MCF 10A (cell line): ENCODE measurements at places on chromosomes 4 and X. TPM values are rescaled to one million over a fixed set of nuclear protein-coding genes. Genes with fewer than 3 reads are reported as not detected.
A peak's percentile ranks its signal among the peaks of the same experiment; 100 is the strongest.

KIT gene
- total RNA-seq, result not detected in 2 replicates

TRAPPC11 gene
- 29.4 and 35.0 TPM in 2 replicates for total RNA-seq

DNA sequence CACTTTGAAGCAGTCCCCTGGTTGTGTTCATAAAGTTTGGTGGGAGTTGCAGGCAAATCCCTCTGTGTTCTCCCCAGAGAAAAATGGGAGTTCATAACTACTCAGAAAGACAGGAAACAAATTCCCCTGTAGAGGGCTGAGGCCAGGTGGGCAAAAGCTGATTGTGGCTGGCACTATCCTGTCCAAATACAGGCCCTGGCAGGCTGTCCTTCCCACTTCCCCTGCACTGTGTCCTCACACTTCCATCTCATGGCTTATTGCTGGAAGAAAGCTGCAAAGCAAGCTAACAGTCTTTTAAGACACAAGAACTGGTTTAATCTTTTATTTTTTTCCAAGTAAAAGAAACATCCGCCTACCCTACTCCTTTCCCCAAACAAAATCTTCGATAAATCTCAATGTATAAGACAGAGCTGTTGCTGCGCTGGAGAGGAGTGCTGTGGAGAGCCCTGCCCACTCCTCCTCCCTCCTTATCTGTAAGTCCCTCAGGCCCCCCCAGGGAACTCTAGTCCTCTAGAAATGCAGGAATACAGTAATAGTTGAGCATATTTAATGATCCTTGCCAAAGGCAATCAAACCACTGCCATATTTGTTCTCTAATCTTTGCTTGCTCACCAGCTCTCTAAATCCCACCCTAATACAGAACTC is 14.0 kb downstream of the TAPT1 start:
- no peak for DNase-seq

DNA sequence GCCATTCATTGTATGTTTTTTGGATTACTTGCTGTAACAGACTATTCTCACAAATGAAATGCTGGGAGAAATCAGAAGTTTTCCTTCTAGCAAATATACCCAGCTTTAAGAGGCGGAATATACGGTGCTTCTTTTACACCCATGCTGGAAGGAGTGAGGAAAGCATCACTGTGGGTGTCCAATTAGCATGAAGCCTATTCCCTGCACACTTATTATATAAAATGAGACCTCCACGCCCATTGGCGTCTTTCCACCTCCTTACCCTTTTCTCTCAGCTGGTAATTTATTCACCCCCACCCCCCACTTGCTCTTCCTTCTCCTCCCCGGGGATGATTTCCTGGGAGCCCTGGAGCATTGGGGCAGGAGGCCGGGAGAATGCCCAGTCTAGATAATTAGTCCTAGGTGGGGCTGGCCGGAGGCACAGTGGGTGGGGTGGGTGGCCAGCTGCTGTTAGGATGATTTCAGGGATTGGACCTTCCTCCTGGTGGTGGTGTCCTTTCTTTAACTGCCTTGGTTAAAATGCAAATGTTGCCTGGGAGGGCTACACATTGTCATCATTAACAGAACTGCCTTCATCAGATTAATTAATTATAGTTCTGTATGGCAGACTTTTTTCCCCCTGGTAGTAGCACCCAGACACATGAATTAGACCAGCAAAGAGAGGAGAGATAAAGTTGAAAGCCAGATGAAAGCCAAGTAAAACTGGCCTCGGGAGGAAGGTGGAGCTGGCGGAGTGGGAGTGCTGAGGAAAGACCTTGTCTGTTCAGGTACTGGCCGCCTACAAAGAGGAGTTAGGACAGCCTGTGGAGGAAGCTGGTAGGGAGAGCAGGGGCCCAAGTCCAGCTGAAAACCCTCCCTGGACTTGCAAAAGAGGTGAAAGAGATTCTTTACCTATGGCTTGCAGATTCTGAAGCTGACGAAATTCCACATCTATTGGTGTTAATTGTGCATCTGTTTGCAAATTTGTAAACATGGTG is 11.4 kb downstream of the SHROOM2 start:
- no peak for DNase-seq

DNA sequence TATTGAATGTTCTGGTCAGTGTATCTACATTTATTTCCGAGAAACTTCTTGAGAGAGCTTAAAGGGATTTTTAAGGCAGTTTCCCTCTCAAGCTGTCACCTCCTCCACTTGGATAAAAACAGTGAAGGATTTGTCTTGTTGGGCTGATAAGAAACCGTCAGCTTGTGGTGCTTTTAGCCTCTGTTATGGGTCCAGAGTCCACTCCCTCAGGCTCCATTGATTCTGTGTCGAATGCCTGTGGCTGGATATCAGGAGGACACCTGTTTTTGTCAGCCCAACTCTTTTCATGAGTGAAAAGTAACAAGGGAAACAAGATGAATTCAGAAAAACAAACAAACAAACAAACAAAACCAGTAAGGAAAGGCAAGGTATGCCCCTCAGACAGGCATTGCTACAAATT is 12.4 kb downstream of the CLCN4 start:
- DNase-seq, result no peak

SLC4A4 gene
- total RNA-seq, result not detected in 2 replicates

GRCh38 chr4:71367546-71367945 is 28.7 kb downstream of the SLC4A4 start:
- DNase-seq, result no peak

DNA sequence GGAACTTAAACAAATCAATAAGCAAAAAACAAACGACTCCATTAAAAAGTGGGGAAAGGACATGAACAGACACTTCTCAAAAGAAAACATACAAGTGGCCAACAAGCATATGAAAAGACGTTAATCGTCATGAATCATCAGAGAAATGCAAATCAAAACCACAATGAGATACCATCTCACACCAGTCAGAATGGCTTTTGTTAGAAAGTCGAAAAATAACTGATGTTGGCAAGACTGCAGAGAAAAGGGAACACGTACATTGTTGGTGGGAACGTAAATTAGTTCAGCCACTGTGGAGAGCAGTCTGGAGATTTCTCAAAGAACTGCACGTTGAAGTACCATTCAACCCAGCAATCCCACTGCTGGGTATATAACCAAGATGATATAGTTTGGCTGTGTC is 23.7 kb downstream of the NEUROG2 start:
- DNase-seq, result no peak

DNA sequence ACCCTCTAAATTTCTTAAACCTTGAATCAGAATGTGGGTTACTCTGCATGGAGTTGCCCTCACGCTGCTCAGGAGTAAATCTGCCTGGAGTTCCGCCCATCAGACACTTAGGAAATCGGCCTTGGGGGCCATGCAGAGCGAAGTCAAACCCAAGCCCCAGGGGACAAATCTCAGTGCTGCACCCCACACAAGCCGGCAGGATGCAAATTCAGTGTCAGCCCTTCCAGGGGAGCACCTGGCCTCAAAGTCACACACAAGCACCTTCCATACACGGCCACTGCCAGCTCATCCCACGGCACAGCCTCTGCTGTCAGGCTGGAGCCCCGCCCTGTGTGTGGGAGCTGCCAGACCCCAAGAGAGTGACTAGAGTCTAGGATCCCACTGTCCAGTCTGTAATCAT is 27.4 kb downstream of the RNF212 start:
- no peak for DNase-seq

GRCh38 chr4:106033469-106033868 is 138.2 kb downstream of the NPNT start:
- DNase-seq, result no peak

GRCh38 chrX:41313419-41313818 is 20.5 kb upstream of the DDX3X start:
- DNase-seq, result peak; percentile 60

FANCB gene
- total RNA-seq, result 1.9 and 2.7 TPM in 2 replicates

DNA sequence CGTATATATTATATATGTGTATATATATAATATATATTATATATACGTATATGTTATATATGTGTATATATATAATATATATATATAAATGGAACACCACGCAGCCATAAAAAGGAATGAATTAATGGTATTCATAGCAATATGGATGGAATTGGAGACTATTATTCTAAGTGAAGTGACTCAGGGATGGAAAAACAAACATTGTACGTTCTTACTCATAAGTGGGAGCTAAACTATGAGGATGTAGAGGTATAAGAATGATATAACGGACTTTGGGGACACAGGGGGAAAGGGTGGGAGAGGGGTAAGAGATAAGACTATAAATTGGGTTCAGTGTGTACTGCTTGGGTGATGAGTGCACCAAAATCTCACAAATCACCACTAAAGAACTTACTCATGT is 1388.9 kb downstream of the C4orf33 start:
- DNase-seq, result no peak

MND1 gene
- total RNA-seq, result 4.8 and 9.7 TPM in 2 replicates

DNA sequence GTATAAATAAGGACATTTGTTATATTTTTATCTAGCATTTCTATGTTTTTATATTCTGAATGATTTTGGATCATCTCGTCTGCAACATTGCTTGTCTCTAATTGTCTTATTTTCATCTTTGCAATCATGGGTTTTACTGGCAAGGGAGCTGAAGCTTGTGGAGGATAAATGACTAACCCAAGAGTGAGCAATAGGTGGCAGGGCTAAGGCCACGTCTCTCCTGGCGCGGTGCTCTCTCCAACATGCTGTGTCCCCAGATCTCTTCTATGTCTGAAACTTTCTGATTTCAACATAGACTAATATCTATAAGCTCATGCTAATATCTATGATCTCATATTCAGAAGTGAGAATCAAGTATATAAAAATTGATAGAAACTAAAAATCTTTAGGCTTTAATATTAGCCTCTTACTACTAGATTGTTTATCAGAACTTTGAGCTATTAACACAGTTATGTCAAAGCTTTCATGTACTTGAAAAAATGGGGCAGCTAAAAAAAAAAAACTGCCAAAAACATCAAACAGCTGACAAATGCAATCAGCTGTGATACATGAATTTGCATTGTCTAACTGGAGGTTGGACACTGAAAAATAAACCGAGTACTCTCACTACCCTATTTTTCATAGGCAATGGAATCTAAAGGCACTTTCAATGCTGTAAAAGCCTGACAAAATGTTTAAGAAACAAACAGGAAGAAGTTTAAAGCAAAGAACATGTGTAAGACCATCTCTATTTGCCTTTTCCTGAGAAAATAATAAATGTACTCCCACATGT is 169.2 kb downstream of the TMA16 start:
- no peak for DNase-seq

RHOXF2B gene
- not detected in 2 replicates for total RNA-seq

DNA sequence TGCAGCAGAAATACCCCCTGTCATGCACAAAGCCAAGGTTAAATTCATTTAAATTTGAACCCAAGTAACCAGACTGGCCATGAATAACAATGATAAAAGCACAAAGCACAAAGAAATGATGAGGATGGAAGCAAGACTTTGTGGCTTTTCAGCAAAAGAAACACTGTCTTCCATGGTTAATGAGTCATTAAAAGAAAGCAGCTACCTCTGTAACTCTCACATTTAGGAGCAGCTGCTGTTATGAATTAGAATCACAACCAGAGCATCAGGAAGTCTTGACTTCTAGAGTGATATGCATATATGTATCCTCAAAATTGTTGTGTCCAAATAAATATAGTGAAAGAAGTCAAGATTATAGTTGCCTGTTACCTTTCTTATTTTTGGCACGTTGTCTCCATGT is 70.7 kb upstream of the RPS6KA6 start:
- DNase-seq, result no peak

NRK gene
- total RNA-seq, result 0.16 and 0.25 TPM in 2 replicates

PPP1R2C gene
- total RNA-seq, result not detected in 2 replicates

DNA sequence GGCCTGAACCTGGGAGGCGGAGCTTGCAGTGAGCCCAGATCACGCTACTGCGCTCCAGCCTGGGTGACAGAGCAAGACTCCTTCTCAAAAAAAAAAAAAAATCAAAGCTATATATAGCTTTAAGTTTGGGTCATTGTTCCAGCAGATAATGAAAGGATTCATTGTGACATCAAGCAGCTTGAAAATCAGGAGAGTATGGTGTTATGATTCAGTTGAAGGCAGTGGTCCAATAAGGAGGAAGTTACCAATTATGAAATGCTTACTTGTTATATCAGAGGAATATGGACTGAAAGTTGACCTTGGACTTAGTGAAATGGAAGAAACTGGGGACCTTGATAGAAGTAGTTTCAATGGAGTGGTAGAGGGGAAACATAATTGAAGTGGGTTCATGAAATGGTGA is 140.4 kb upstream of the MAD2L1 start:
- no peak for DNase-seq

DNA sequence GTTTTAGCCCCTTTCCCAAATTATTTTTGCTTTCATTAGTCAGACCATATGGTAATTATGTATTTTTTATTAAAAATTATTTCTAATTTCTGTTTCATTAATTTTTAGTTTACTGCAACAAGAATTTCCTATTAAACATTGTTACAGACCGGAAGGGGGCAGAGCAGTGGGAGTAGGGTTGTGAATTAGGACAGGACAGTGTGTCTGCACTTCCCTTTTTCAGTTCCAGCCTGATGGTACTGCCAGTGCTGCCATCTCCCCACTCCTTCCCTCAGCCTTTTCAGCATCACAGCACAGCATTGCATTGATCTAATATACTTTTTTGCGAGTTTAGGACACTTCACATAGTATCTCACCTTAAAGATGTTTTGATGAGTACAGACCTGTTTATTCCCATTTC is 76.5 kb downstream of the STIM2 start:
- no peak for DNase-seq

- peak; percentile 55 for DNase-seq
Measured at GRCh38 chrX:108299101-108299591, 139.1 kb downstream of the COL4A6 start.

DNA sequence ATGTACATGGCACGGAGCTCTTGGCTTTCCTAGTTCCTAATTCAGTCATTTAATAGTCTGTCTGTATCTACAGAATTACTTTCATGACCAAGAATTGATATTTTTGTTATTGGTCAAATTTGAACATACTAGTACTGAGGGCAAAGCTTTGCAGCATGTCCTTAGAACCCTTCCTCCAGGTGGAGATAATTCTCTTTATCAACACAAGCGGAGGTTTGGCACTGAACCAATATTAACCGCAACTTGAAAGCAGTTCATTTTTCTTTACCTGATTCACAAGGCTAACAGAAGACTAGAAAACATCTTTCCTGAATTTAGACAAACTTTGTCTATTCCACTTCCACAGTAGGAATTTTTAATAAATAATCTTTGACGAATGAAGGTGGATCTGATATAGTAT is 73.8 kb downstream of the TACR3 start:
- DNase-seq, result peak; percentile 42

DNA sequence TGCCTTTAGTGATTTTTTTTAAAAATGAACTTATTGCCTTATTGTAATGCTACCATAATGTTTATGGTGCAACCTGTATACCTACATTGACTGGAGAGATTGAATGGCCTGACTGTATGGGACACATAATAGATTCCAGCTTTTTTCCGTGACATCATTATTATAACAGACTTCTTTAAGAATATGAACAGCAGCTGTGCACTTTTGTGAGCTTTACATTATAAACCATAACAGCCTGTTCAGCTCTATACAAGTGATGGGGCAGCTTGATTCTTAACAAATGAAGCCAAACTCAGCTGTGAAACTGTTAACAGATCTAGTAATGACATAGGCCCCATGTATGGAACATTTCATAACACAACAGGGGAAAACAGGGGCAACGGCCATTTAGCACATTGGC is 187.0 kb downstream of the BMPR1B start:
- no peak for DNase-seq

DNA sequence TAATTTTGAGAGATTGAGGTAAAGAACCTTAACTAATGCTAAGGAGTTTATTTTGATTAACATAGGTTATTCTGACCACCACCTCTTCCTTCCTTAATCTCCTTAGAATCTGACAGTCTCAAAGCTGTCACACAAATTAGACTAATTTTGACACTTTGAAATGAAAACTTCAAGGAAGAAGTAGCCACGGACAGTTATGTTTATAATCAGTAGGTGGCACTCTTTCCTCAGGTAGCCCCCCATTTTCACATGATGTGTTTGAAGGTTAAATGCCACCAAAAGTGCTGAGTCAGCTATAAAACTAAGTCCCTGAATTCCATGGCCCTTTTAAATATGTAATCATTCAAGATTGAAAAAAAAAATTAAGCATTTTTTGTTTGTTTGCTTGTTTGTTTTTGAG is 22.4 kb downstream of the TMEM33 start:
- peak; percentile 38 for DNase-seq
